ENCODE measurements at places on chromosomes 11 and 22.

DNA sequence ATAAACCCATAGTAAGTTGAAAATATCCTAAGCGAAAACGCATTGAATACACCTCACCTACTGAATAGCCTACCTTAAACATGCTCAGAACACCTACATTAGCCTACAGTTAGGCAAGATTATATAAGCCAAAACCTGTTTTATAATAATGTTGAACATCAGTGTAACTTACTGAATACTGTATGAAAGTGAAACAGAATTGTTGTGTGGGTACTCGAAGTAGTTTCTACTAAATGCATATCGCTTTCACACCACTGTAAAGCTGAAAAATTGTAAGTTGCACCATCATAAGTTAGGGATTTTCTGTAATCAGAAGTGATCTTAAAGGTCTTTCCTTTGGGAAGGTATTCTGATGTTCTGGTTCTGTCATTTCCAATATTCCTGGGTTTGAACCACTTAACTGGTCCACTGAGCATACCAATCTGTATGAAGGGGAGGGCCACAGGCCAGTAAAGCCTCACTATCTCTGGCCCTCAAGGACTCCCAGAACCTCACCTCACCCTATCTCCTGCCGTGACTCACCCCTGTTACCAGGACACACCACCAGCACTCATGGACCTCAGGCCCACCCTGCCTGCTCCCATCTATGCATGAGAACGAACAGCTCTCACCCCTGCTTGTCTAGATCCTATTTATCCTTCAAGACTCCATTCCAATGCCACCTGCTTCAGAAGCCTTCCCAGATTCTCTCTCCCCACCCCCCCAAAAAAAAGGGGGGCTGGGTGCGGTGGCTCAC lies 70.0 kb downstream of the NAT10 start:
- no peak for DNase-seq

DNA sequence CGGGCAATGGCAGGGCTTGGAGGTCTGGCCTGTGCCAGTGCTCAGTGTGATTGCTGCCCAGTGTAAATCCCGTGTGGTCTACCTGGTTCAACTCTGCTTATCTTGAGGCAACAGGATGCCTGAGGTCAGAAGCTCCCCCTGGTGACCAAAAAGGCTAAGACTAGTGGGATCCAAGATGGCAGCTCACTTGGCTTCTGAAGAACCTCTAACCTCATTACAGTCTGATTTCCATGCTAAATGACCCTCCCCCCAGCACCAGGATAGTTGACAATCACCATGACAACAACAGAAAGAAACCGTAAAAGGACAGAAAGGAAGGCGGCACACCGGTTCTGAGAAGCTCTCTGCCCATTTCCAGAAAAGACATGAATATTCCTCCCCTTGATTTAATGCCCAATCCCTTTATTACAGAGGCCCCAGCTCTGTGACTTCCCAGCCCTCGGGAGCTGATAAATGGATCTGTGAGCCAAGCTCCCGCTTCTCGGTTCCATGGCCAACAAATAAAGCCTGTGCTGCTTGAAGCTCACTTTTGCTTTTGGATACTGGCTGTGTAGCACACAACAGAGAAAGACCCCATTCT lies 398.4 kb downstream of the CTTN start:
- DNase-seq = no peak

GRCh38 chr11:33772300-33772699 lies 2.0 kb downstream of the FBXO3 start:
- DNase-seq = peak; percentile 8

DNA sequence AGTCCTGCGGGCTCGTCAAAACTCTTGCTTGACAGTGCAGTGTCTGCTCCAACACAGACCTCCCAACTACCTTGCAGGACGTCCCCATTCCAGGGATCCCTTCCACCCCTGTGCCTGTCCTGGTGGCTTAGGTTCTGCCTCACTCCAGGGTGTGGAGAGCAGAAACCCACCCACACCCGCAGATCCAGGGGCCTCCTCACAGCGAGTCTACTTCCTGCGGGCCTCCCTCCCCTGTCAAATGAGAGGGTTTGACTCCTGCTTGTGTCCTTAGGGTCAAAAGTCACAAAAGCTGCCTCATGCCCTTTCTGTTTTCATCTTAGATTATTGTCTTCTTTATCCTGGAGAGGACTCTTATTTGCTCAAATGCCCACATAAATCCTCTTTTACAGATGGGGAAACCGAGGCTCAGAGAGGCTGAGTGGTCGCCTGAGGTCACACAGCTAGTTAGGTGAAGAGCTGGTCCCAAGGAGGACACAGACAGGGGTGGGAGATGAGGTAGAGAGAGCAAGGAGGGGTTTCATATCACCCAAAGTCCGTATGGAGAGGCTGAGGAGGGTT lies 81.1 kb upstream of the KCNQ1OT1 start:
- no peak for DNase-seq

DNA sequence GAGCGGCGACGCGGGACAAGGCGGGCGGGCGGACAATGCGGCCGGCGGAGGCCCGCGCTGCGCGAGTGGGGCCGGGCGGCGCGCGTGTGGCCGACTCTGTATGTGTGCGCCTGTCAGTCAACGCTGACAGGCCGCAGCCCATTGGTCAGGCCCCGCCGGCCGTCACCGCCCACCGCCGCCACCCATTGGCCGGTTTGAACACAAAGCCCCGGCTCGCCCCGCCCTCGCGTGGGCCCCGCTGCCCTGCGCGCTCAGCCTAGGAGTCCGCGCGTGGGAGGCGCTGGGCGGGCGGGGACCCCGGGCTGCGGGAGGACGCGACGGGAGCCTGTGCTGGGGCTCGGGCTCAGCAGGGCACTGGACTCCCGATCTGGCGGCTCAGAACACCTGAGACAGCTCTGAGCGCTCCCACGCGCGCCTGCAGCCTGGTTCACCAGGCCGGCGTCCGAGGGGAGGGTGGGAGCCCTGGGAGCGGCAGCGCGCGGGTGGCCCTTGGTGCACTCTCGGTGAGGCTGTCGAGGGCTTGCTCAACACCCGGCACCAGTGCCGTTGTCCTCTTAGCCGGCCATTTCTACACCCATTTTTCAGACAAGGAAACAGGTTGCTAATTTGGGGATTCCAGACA lies at the start of gene SUN2:
Gene SUN2, minus strand, starts transcription at position 88 of the 622 bp plus-strand sequence. CDS start 3,370 bp downstream, outside the sequence.
- peak; percentile 89 for DNase-seq

DNA sequence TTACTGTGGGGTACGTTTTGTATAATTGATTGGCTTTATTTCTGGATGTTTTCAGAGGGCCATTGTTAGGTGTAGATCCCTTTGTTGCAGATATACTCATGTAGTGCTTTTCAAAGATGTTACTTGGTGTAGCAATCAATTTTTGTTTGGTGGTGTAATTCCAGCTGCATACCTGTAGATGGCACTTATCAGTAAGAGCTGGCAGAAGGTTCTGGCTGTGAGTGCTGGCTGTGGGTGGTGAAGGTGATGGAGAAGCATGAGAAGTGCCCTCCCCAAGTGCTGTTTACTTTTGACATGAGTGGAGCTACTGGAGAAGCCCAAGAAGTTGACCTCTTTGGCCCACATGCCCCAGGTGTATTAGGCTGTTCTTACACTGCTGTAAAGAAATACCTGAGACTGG lies 1074.9 kb downstream of the FAM181B start:
- no peak for DNase-seq

- DNase-seq = no peak
Observed at GRCh38 chr11:113986351-113987140, 11.6 kb downstream of the HTR3A start.

GRCh38 chr22:31075961-31076360 lies 5.2 kb upstream of the SMTN start:
- no peak for DNase-seq

- no peak for DNase-seq
Observed at GRCh38 chr22:18085188-18085587, 7.4 kb downstream of the PEX26 start.

DNA sequence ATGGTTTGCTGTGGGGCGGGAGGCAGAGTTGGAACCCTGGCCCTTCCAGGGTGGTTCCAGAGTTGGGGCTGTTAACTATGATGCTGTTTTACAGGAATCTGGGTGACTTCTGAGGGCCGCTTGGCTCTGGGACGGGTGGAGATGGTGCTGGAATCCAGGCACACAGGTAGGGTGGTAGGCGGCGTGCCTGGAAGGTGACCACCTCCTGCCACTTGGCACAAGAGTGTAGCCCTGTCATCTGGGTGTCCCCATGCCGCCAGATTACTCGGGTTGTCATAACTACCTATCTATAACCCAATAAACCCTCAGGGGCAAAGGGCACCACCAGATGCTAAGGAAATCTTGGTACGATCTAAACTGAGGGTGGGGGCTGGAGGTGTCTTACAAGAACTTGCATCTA lies 1.3 kb downstream of the CARS1 start:
- no peak for DNase-seq

GRCh38 chr22:33056108-33056507 lies 2.1 kb downstream of the SYN3 start:
- no peak for DNase-seq

DNA sequence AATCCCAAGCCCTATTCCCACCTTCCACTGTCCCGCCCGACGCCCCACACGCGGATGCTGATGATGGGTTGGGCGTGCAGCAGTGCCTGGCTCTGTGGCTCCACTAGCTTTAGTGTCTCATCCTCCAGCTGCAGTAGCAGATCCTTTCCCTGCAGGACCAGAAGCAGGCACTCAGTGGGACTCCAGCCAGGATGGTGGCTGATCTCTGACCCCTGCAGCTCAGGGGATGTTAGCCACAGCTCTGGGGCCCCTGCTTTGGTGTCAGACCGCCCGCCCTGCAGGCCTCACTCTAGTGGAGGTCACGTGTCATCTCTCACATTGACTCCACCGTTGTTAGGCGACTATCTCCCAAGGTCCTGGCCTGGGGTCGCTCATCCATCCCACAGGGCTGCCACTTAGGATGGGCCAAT lies 11.8 kb downstream of the SMPD1 start:
- DNase-seq = no peak

DNA sequence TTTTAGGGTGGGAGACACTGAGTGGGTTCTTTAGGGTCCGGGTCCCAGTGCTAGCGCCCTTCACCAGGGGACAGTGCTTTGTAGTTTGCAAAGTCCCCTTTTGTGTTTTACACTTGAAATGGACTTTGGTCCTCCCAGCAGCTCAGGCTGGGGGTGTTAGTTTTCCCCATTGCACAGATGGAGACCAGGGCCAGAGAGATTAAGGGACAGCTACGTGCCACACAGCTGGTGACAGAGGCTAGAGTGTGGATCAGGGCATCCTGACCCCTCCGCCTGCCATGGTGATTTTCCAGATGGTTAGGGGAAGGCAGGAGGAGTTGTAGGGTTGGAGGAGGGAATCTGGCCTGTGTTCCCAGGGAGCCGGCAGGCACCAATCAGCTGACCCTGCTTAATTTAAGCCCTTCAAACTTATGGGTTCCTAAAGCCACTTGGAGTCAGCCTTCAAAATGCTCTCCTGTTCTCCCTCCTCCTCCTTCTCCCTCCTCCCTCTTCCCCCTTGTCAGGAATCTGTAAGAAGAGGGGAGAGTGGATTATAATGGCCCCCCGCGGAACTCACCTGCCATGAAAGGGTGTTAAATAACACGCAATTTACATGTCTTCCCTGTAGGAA lies 22.5 kb upstream of the MPPED1 start:
- no peak for DNase-seq

GRCh38 chr11:31818874-31819331 lies 7.8 kb upstream of the PAX6 start:
- DNase-seq = no peak

DNA sequence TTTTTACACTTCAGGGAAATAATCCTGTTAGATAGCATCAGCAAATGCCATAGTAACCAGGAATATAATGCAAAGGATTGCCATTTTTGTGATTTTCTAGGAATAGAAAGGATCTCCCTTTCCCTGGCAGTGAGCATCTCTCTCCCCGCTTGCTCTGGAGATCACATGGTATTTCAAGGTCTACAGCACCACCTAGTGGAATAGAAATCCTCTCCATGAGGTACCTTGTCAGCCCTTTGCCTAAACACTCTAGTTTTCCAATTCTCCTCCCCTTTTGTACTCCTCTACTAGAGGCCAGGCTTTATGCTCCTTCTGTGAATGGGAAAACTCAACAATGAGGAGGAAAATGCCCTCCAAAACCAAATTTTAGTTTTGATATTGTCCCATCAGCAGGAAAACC lies 78.4 kb downstream of the XRRA1 start:
- DNase-seq = no peak

DNA sequence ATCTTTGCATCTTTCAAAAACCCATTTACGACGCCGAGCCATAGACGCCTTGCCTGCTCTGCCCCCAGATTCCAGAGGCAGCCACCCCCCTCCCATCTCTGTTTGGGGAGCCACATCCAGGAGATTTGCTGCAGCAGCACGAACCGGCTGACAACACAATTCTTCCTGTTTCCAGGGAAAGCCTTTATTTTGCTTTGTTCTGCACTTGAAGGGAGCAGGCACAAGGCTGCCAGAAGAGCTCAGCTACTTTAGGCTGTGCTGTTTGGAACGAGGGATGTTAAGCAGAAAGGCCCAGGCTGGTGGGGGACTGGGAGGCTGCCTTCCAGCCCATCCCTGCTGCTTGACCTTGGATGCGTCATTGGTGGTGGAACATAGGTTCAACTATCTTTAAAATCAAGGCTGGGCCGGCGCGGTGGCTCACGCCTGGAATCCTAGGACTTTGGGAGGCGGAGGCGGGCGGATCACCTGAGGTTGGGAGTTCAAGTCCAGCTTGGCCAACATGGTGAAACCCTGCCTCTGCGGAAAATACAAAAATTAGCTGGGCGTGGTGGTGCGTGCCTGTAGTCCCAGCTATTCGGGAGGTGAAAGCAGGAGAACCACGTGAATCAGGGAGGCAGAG lies 243.9 kb downstream of the MIAT start:
- no peak for DNase-seq

DNA sequence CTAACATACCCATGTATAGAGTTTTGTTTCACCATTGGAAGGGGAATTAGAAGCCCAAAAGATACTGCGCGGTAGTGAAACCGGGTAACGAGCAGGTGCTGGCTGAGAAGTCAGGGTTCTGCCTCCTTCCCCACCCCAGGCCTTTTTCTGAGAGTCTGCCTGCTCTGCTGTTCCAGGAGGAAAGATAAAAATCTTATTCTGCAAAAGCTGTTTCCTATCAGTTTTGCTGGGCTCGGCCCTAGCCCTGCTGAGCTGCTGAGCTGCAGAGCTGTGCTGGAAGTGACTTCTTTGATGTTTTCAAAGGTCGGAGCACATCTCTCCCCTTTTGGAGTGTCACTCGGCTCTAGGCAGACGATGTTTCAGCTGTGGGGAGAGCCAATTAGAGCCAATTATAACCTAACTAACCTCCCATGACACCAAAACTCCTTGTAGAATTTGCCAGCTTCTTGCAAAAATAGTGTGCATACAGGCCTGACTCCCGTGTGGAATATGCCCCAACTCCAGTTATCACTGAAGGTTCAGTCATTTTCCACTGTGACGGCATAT lies 59.4 kb downstream of the SPATA19 start:
- no peak for DNase-seq
